ENCODE measurements at places on chromosomes 3 and 15.
A peak's percentile ranks its signal among the peaks of the same experiment; 100 is the strongest.

DNA sequence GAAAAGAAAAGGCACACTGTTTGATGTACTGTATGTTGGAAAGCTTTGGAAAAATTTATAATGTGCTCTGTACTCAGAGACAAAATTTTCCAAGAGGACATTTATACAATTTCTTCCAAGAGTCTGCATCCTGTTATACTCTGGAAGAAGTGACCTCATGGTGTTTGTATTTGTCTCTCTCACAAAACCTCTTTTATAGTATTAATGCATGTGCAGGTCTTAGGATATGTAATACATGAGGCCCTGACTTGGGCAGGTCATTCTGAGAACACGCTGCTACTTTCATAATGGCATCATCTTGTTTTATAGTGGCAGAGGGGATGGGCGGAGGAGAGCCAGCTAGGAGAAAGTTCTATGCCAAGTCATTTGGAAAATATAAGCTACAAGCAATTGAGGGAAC lies 72.0 kb upstream of the P3H2 start:
- DNase-seq = no peak

DNA sequence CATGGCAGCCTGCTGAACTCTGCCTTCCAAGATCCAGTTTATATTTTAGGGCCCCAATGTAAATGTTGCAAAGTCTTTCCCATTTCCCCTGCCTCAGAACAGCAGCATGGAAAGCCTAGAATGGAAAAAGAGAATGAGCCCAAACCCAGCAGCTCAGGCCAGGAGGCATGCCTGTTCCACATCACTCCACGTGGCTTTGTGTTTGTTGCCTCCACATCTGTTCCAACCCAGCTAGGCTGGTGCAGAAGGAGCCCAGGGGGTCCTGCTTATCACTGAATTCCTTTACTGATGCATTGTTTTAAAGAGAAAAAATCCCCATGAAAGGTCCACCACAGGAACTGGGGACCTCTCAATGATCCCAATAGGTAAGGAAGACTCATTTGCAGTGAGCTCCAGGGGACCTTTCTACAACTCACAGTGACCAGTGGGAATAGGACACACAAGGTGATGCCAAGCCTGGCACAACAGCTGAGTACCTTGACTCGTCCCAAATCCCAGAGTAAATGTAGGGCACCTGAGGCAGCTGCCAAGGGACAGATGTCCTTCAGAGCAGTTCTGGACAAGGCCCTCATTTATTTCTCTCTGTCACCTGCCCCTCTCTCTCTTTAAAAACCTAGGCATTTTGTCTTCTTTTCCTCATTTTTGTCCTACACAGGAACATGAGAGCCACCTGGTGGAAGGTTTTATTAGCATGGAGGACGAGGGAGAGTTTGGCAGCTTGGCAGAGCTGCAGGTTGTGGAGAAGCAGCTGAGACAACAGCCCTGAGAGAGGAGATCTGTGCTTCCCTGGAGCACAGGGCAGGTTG lies 41.7 kb upstream of the ADAMTS17 start:
- no peak for DNase-seq

DNA sequence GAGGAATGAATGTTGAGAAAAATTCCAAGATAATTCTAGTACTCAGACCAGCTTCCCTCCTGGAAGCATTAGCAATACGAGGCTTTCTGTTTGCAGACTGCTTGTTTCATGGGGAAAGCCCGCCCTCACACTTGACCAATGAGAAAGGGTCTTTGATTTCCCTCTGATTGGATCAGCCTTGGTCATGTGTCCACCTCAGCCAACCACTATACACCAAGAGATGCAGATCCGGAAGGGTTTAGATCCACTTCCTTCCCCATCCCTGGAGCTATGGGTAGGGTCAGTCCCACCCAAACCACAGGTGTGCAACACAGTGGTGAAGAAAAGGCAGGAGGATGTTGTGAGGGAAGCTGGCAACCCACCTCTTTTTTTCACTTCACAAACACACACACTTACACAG lies 154.7 kb downstream of the SV2B start:
- DNase-seq = no peak

DNA sequence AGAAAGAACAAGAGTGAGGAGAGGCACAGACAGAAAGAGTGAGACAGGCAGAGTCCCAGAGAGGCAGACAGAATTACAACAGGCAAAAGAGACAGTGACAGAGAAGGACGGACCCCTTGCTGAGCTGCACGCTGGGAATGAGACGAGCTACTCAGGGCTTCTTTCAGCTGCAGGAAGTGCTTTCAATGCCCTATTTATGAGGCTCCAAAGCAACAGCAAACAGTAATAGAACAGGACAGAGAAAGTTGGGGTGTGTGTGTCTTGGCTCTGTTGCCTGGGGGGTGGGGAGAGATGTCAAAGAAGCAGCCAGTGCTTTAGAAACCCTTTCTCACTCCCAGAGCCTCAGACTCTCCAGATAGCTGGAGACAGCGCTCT lies 502 bp upstream of the TIMP4 start:
- no peak for DNase-seq

DNA sequence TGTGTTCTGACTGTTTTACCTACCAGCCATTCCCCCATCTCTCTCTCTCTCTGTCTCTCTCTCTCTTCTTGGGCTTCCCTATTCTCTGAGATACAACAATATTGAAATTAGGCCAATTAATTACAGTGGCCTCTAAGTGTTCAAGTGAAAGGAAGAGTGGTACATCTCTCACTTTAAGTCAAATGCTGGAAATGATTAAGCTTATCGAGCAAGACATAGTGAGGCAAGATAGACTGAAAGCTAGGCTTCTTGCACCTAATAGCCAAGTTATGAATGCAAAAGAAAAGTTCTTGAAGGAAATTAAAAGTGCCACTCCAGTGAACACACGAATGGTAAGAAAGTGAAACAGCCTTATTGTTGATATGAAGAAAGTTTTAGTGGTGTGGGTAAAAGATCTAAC lies 21.3 kb downstream of the SNRK start:
- no peak for DNase-seq

DNA sequence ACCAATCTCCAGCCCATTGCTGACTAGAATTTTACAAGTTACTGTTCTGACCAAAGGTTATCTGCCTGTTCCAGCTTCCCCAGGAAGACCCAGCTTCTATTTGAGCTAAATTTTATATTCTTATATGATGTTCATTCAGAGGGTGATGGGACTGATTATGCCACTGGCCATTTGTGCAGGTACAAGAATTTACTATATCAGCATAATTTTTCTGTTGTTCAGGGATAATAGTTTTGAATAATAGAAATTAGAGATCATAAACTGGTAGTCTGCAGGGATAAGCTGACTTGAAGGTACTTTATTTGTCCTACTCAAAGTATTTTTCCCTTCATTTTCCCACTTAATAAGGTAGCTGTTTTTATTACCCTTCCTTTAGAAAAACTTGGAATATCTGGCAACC lies 222.6 kb upstream of the MRPL3 start:
- DNase-seq = no peak

GRCh38 chr3:27616031-27616430 lies 106.1 kb downstream of the EOMES start:
- DNase-seq = no peak

GRCh38 chr3:17141699-17142098 lies 256.9 kb downstream of the PLCL2 start:
- DNase-seq = peak; percentile 39

DNA sequence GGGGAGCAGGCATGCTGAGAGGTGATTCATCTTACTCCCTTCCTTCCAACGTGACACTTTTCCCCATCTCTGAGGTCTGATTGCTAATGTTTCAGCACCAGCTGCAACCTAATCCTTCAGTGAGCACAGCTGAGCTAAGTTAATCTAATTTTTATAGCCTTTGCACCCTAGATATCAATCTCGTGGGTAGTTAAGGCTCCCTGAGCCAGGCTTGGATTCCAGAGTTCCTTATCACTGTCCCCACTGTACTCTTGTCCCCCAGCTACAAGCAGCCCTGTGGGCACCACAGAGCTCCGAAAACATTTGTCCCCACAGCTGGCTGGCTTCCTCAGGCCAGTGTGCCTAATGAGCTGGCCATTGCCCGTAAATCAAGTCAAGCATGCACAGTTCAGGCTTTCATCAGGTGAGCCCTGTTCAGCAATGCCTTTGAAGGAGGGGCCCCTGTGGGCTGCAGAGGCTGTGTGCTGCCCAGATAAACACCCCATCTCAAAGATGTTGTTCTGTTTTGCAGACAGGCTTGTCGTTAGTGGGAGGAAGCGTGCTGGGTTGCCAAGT lies 376.9 kb upstream of the RASGRP1 start:
- no peak for DNase-seq

- no peak for DNase-seq
Measured at GRCh38 chr3:55488398-55489055, 1.4 kb upstream of the WNT5A start.

- no peak for DNase-seq
Measured at GRCh38 chr3:69161587-69162307, 39.4 kb upstream of the LMOD3 start.

GRCh38 chr3:193814166-193814892 lies 221.3 kb downstream of the OPA1 start:
- no peak for DNase-seq

DNA sequence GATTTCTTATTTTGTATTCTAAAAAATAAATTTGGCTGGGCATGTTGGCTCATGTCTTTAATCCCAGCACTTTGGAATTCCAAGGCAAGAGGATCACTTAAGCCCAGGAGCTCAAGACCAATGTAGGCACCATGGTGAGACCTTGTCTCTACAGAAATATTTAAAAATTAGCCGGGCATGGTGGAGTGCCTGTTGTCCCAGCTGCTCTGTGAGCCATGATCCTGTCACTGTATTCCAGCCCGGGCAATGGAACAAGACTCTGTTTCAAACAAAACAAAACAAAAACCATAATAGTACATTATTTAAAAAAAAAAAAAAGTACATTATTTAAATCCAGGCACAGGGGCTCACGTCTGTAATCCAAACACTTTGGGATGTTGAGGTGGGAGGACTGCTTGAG lies 5.5 kb upstream of the RTF1 start:
- no peak for DNase-seq

- DNase-seq = no peak
Measured at GRCh38 chr3:197356275-197356674, 57.9 kb upstream of the DLG1 start.

GRCh38 chr3:38605981-38606380 lies 43.5 kb downstream of the SCN5A start:
- DNase-seq = peak; percentile 39

DNA sequence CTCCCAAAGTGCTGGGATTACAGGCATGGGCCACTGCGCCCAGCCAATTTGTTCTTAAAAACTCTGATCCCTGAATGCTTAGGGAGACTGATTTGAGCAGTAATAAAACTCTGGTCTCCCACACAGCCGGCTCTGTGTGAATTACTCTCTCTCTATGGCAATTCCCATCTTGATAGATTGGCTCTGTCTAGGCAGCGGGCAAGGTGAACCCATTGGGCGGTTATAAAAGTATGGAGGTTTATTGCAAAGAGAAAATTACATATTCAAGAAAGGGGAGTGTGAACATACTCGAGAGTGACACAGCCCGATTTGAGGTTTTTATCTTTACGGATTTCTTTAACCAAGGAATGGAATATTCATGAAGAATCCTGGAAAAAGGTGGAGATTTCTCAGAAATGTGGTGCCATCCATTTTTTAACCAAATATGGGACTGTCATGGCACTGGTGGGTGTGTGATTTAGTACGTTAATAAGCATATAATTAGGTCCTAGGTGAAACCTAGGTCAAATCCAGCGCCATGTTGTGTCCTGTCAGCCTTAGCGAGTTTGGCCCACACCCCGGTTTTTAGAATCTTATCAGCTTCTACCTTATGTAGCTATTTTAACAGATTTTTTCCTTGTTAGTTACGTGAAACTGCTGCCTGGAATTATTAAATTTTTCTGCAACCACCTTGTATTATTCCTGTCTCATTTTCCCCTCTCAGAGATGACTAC lies 7.2 kb upstream of the GMPS start:
- DNase-seq = no peak

DNA sequence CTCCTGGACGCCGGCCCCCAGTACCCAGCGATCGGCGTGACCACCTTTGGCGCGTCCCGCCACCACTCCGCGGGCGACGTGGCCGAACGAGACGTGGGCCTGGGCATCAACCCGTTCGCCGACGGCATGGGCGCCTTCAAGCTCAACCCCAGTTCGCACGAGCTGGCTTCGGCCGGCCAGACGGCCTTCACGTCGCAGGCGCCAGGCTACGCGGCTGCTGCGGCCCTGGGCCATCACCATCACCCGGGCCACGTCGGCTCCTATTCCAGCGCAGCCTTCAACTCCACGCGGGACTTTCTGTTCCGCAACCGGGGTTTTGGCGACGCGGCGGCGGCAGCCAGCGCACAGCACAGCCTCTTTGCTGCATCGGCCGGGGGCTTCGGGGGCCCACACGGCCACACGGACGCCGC lies 956 bp downstream of the ZIC1 start:
- no peak for DNase-seq

- DNase-seq = no peak
Measured at GRCh38 chr3:166304584-166304983, 467.4 kb upstream of the BCHE start.

DNA sequence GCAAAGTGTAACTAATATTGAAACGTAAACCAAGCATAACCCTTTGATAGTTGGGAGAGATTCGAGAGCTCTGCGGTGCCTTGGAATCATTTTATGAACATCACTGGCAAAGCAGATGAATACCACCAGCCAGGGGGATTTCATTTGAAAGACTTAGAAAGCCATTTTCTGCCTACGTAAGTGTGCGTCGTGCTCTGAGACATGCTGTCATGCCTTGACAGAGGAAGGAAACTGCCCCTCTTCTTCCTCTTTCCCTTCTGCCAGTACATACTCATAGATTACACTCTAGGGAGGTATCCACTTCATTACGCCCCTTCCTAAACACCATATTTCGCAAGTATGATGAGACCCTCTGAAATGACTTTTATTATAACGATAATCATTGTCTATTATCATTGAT lies 3.3 kb upstream of the MTHFS start:
- no peak for DNase-seq

GRCh38 chr15:83283813-83284558 lies 478 bp downstream of the BNC1 start:
- DNase-seq = no peak
